Left renal pelvis (tissue), 4 donors: ENCODE measurements at places on chromosomes 1 and 21.

GRCh38 chr1:212743901-212744475 lies 44.3 kb upstream of the BATF3 start:
- no peak for DNase-seq

DNA sequence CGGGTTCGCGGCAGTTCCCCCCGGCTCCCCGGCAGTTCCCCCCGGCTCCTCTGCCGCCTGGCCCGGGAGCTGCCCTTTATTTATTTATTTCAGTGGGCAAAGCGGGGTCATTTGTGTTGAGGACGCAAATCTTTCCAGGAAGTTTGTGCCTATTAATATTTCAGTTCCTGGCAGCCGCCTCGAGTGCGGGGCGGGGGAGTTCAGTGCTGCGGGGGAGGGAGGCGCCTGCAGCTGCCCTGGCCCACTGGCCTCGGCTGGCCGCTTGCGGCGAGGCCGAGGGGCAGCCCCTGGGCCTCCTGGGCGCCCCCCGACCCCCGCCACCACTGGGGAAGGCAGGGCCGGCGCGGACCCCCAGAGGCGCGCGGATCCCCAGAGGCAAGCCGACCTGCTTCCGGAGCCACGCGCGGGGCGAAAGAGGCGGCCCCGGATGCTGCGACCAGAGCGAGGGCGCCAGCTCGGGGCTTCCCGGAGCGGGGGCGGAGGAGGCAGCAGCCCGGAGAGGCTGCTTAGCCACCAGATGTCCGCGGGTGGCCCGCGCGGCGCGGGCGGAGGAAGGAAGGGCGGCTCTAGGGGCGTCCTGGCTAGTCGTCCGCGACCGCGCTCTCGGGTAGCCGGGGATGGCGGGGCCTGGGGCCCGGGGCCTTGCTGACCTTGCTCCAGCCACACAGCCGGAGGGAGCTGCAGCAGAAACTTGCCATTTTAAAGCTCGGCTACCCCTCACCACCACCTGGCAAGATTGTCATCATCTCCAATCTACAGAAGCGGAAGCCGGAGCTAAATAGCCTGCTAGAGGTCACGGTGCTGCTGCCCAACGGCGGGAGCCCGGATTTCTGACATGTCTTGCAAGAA lies 48.0 kb downstream of the H3-3A start:
- peak; percentile 53 for DNase-seq

GRCh38 chr1:43317817-43318471 lies 17.2 kb downstream of the TIE1 start:
- no peak for DNase-seq

GRCh38 chr1:181743878-181744312 lies 260.6 kb downstream of the CACNA1E start:
- no peak for DNase-seq

GRCh38 chr1:87899017-87899416 lies 570.3 kb downstream of the LMO4 start:
- no peak for DNase-seq

- no peak for DNase-seq
These were observed 727.7 kb downstream of the USP25 start for GRCh38 chr21:16457498-16457897.

DNA sequence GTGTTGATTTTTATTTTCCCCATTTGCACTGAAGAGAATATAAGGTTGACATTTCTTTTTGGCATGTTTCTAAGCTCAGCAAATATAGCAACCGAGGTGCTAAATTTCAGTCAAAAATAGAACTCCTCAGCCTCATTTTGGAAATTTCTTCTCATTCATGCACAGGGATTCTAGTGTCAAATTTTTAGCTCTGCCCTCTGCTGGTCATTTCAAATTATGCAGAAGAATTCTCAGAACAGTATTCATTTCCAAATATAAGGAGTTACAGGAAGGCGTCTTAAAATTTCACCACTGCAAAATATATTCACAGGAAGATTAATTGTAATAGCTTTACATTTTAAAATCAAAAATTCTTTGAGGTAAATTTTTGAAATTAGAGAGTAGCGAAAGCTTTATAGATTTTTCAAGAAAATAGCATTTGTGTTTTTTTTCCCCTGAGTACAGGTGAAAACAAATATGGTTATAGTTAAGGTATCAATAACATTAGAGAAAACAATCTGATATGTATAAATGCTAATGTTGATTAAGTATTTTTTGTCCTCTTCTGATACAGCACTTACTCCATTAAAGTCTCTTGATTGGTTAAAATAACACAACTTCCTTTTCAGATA lies 57.9 kb downstream of the FMN2 start:
- DNase-seq, result no peak

GRCh38 chr1:167501515-167502191 lies 16.7 kb downstream of the CD247 start:
- no peak for DNase-seq

DNA sequence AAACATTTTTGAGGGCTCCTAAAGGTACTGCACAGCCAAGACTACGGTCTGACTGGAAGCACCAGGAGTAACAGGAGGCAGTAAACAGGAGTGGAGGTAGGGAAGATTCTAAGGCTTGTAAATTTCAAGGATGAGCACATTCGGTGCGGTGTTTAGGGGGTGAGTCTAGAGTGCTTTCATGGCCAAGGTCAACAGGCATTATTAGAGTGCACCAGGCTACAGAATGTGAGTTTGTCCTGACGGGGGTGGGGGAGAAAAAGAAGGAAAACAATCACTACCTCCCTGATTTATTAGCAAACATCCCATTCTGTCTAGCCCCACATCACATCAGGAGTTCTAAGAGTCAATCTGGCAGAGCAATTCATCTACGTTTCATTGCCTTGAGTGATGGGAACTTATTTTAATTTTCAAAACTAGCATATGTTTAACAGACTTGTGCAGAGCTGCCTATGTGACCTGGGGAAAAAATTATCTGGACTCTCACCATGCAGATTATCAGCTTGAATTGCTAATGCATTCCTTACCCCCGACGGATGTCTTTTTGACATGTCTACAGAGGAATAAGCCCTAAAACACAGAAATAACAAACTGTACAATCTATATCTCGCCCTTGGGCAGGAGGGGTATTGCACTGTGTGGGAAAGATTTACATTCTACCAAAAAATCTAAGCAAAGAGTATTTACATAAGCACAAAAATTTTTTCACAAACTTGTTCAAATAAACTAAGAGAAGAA lies 45.0 kb downstream of the APP start:
- DNase-seq, result no peak

- no peak for DNase-seq
These were observed 10.7 kb upstream of the CD2 start for GRCh38 chr1:116743535-116743934.

DNA sequence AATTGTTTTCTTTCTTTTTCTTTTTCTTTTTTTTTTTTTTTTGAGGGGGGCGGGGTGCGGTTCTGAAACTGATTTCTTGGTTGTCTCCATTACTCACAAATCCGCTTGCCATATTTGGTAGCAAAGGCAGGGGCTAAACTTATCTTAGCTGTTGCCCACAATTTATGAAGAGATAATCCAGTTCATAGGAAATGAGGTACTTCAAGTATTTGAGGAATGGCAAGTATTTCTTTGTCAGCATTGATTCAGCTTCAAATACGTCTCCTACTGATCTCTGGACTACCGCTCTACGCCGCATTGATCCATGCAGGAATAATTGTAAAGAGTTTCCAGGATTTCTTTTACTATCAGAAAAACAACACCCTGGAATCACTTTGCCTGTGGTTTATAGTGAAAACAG lies 289.2 kb upstream of the DPYD start:
- no peak for DNase-seq

- DNase-seq, result no peak
These were observed 74.8 kb upstream of the BMP8A start for GRCh38 chr1:39416609-39417008.

DNA sequence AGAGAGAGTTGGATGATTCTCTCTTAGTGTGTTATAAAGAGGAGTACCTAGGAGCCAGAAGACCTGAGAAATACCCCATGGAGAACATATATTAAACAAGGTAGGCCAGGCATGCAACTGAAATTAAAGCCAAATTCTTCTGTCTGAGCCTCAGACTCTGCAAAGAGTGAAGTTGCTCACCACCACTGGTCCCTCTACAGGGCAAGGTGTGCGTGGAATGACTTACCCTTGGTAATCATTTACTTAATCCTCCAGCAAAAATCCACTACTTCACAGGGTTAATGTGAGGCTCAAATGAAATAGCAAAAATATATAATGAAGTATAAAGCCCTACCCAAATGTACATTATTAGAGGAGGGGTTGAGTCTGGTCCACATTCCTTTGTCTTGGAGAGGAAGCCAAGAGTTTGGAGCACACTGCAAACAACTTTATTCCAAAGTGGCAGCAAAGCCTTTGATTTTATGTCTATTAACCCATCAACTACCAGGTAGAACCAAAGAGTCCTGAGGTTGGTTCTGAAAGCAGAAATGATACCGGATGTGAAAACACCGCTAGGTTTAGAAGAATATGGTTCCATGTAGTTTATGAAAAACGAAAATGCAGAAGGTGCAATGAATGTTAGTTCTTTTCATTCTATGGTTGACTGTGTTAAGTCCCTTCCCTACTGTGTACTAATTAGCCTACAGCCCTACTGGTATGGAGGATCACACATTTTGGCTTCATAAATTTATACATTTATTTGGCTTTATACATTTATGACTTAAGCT lies 8.5 kb downstream of the SSR2 start:
- DNase-seq, result no peak

DNA sequence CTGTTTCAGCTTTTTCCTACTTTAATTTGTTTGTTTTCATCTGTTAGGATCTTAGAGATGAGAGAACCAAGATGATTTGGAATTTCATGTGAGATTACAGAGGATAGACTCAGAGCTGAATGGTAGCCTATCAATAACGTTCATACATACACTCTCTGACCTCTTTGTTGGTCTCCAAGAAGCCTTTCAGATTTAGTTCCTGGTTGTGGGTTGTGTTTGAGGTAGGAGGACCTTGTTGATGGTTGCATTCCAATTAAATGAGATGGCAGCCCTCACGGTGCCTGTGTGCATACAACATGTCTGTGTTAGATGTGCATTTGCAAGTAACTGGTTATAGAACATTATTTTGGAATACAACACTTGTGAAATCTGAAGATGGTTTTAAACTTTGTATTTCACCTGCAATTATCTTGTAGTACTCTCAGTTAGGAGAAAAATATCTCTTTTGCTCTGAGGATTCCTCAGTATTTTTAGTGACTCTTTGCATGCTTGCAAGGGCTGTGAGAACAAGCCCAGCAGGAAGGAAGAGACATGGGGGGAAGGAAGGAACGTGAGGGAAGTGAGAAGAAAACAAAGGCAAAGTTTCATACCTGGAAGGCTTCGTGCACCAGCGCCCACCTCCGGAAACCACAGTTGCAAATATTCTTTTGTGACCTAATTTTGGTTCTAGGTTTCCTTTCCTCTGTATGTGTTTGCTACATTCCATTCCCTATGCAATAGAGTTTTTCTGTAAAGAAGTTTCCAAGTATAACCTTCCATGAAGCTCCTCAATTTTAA lies 291.8 kb downstream of the DISC1 start:
- no peak for DNase-seq

GRCh38 chr1:202571719-202572339 lies 138.4 kb downstream of the SYT2 start:
- DNase-seq, result no peak

DNA sequence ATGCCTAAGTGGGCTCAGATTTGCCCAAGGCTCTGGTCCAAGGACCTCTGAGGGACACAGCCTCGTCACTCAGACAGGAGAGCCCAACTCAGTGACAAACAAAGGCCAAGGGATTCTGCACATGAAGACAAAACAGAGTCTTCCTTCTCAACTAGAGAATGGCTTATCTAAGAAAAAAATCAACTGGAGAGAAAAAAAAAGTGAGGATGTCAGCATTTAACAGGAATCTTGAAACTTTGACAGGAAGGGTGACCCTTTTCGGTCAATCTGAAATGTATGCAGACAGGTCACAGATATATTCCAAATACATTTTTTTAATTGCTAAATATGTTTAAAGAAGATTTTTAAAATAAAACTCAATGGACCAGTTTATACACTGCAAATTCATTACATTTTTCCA lies 154.5 kb downstream of the ETS2 start:
- no peak for DNase-seq

- no peak for DNase-seq
These were observed 658 bp downstream of the UBXN11 start for GRCh38 chr1:26305667-26306289.

DNA sequence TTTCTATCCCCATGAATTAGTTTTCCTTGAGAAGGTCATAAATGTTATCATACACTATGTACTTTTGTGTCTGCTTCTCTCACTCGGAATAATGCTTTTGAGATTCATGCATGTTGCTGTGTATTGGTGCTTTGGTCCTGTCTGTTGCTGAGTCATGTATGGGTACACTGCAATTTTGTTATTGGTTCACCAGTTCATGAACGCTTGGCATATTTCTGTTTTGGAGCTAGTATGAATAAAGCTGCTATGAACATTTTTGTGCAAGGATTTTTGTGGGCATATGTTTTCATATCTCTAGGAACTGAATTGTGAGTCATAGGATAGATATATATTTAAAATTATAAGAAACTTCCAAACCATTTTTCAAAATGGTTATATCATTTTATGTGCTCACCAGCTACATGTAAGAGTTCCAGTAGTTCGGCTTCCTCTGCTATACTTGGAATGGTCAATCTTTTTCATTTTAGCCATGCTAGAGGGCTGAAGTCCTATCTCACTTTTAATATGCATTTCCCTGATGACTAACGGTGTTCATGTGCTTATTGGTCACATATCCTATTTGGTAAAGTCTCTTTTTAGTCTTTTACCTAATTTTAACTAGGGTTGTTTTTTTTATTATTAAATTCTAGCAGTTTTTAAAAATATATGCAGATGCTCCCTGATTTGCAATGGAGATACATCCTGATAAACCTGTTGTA lies 38.2 kb downstream of the ETS2 start:
- DNase-seq, result no peak

DNA sequence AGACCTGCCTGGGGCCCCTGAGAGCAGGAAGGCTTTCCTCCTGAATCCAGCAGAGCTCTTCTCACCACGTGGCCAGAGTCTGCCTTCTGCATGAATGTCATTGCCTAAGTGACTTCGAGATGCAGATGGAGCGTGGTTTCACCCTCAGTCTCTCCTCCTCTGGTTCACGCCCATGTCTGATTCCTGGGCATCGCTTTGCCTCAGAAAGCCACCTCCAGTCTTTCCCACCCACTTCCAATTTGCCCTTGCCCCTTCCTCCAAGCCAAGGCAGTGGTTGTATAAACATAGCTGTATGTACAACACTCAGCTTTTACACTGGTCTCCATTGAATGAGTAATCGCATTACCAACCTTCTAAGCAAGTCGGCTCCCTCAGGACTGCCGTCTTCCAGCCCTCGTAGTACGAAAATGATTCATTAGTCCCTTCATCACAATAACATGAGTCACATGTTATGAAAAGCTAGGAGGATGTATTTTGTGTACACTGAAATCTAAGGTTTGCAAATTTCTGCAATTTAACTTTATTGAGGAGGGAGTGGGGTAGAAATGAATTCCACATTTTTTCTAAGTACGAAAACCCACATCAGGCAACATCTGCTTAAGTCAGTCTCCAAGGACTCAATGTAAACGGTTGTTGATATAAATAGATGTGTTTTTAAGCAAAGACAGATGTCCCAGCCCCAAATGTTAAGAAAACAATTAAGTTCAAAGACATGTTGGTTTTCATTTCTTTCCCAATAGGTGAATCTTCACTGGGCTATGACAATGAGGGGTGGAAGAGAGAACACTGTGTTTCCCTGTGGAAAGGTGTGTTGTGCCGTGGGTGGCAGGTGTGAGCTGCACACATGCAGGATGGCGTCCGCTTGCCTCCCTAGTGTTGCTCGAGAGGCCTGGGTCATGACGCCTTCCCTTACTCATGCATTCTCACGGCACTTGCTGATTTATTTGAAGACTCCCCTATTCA lies 32.3 kb upstream of the ETS2 start:
- no peak for DNase-seq

GRCh38 chr1:42776502-42776901 lies 8.3 kb upstream of the TMEM269 start:
- DNase-seq, result no peak

- DNase-seq, result no peak
These were observed 62.5 kb upstream of the DMRTB1 start for GRCh38 chr1:53396573-53397268.
